ENCODE measurements at places on chromosomes 3 and 15.

DNA sequence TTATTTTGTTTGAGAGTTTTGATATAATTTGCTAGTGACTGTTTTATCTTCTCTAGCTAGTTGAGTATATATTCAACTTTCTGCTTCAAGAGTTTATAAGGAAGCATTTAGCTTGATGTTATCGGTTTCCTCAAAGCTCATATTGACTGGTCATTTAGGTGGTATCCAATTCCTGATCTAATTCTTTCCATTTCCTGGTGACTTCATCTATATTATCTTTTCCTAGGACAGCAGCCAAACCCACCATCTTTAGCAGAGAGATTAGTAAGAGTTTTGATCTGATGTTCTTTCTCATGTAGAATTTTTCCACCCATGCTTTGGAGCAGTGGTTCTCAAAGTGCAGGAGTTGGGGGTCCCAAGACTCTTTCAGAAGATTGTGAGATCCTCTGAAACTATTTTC is 148.6 kb upstream of the STT3B start:
- DNase-seq = no peak

- no peak for DNase-seq
Measured at GRCh38 chr15:77506311-77507142, 85.8 kb downstream of the HMG20A start.

- no peak for DNase-seq
Measured at GRCh38 chr3:34724916-34725499, 914.3 kb upstream of the ARPP21 start.

GRCh38 chr3:174710612-174711011 is 148.5 kb upstream of the NAALADL2 start:
- DNase-seq = no peak

- no peak for DNase-seq
Measured at GRCh38 chr3:113329757-113330156, 111.5 kb downstream of the CFAP44 start.

- peak; percentile 85 for DNase-seq
Measured at GRCh38 chr3:24254649-24255048, 240.0 kb downstream of the THRB start.

DNA sequence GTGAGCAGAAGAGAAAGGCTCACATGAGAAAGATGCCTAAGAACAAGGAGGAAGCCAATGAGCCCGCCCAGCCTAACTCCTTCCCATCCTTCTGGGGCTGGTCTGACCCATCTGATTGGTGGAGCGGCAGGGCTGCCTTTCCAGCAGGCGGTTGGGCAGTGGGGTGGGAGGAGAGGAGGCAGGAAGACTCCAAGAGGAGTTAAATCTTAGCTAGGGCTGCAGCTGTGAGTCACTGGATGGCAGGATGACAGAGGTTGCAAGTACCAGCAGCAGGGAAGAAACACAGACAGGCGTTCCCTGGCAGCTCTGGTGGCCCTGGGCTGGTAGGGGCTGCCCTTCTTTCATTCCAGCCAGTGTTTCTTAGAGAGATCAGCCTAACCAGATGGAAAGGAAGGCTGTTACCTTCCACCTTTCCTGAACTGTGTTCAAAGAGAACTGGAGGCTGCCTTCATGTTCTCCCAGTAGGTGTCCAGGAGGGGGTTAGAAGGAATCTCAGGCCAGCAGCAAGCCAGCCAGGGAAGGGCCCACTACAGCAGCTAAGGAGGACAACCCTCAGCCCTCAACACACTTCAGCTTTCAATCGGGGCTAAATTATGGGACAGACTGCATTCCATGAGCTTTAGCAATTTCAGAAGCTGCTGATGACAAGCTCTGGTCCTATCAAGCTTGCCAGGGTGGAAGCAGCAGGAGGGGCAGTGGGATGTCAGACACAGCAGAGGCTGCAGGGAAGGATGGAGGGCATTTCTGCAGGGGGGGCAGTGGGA is 50.3 kb downstream of the CHSY1 start:
- peak; percentile 91 for DNase-seq

DNA sequence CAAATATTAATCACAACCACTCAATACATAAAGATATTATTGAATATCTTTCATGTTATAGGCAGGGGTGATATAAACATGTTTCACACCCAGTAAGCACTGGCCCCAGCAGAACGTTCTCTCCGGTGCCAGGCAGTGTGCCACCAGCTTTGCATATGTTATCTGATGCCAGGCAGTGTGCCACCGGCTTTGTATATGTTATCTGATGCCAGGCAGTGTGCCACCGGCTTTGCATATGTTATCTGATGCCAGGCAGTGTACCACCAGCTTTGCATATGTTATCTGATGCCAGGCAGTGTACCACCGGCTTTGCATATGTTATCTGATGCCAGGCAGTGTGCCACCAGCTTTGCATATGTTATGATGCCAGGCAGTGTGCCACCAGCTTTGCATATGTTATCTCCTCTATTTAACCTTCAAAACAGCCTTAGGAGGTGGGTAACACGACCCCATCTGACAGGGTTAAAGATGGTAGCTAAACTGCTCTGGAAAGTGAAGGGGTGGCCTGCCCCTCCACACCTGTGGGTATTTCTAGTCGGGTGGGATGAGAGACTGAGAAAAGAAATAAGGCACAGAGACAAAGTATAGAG is 6.9 kb downstream of the MUC20 start:
- DNase-seq = no peak

DNA sequence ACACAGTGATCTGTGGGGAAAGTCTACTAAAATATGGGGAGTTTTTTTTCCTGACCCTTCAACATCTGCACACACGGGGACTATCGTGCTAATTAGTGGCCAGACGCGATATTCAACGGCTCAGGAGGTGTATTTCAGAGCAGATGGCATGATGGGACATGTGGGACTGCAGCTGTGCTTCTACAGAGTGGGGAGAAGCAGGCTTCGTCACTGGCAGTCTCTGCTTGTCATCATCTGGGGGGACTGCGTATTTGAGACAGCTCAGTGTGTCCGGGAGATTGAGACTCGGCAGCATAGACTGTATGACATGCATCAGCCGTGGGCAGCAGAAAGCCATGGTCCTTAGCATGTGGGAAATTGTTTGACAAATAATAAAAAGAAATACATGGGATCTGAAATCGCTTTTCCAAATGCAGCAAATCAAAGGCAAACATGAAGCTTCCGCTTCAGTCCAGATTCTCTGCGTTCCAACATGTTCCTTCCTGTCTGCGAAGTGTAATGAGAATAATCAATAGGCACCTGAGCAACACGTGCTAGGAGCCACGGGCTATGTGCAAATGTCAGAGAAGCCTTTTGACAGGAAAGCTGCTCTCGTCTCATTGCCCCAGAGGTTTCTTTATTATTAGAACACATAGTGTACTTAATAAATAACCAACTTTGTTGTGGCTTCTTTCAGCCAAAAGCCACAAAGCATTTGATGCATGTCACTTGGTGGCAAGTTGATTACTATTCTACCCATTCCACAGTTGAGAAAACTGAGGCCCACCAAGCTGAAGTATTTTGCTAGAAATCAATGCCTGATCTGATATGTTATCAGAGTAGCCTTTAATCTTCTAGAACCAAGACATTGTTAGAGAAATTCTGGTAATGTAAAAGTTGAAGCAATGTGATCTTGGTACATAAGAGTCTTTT is 276.3 kb downstream of the RYR3 start:
- DNase-seq = no peak

- no peak for DNase-seq
Measured at GRCh38 chr3:108877901-108878300, 55.3 kb downstream of the TRAT1 start.

DNA sequence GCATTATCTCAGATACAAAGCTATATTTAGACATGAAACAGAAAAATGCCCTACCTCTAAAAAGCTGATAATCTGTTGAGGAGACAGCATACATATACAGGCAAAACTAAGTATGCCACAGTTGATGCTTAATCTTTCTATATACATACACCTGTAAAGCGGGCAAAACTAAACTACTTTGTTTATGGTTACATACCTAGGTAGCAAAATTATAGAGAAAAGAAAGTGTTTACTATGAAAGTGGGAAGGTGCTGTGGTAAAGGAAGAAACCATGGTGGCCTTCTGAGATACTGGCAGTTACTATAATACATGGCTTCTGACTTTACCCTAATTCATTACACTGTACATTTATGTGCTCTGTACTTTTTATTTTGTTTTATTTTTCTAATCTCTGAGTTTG is 36.0 kb upstream of the NR1I2 start:
- DNase-seq = no peak

- DNase-seq = no peak
Measured at GRCh38 chr3:102444101-102444500, 9.3 kb downstream of the ZPLD1 start.

GRCh38 chr3:40124918-40125317 is 184.6 kb upstream of the EIF1B start:
- DNase-seq = no peak

- DNase-seq = no peak
Measured at GRCh38 chr3:41260063-41260450, 60.8 kb downstream of the CTNNB1 start.

DNA sequence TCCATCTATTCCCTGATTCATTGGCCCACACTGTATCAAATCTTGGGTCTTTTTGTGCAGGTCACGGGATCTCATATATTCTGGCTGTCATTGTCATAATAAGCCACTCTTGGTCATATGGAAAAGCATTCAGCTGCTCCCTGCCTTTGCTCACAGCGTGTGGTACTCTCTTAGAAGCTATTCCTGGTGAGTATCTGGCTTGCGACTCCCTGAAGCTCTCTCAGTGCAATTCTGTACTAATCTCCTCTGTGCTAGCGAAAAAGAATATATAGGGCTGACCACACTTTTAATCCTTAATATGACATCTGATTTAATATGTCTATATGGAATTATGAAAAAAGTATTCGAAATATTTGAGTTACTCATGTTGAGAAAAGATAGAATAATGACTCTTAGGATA is 440.8 kb upstream of the GBE1 start:
- DNase-seq = no peak

DNA sequence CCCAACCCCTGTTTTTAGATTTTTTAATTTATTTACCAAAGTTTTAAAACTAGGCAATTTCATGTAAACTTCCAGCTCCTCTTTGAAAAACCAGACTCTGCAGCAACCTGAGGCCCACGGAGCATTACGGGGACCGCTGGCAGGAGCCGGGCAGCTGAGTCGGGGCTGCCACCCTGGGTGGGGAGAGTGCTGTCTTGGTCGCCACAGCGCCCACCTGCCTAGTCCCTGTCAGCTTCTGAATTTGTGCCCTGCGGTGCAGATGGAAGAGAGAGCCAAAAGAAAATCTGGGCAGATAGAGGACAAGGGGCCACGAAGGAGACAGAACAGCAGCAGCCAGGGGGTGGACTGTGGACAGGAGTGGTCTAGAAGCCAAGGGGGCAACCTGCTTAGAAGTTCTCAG is 34.6 kb downstream of the PXYLP1 start:
- no peak for DNase-seq

GRCh38 chr15:41936649-41937567 is 35.4 kb downstream of the EHD4 start:
- no peak for DNase-seq

GRCh38 chr3:32303977-32304881 is 65.7 kb downstream of the CMTM8 start:
- DNase-seq = no peak

- no peak for DNase-seq
Measured at GRCh38 chr3:135231737-135232136, 436.7 kb downstream of the EPHB1 start.

DNA sequence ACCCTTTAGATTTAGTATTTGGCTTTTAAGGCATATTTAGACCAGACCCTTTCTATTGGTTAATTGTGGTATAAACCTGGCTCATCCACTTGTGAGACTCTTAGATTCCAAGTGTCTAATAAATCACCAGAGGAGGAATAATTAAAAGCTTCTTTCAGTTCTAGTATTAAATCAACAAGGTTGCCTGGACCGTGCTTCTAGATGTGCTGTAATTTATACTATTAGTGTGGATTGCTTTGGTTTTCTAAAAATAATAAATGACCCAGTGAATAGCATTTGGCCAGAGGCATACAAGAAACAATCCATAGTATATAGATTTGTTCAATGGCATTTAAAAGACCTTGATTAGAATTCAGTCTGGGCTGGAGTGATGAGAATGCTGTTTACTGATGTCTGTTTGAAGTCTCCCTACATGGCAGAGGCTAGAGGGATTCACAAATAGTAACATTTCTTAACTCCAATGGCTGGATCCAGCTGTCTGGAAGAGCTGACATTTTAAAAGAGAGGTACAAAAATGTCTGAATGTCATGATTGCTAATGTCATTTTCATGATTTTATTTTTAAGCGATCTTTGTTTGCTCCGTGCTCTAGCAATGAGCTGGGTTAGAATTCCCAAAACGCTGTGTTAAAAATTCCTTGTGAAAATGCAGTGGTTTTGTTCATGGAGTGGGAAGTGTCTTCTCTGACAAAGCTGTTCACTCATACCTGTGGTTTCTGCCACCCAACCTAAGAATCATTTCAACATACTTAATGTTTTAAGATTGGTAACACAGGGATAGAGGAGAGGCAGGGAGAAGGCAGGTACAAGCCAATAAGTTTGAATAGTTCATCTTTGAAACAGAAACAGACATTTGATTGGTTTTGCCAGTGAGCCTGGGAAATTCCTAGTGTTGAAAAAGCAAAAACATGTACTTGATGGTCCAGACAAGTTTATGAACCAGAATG is 89.9 kb downstream of the RBMS3 start:
- DNase-seq = no peak

DNA sequence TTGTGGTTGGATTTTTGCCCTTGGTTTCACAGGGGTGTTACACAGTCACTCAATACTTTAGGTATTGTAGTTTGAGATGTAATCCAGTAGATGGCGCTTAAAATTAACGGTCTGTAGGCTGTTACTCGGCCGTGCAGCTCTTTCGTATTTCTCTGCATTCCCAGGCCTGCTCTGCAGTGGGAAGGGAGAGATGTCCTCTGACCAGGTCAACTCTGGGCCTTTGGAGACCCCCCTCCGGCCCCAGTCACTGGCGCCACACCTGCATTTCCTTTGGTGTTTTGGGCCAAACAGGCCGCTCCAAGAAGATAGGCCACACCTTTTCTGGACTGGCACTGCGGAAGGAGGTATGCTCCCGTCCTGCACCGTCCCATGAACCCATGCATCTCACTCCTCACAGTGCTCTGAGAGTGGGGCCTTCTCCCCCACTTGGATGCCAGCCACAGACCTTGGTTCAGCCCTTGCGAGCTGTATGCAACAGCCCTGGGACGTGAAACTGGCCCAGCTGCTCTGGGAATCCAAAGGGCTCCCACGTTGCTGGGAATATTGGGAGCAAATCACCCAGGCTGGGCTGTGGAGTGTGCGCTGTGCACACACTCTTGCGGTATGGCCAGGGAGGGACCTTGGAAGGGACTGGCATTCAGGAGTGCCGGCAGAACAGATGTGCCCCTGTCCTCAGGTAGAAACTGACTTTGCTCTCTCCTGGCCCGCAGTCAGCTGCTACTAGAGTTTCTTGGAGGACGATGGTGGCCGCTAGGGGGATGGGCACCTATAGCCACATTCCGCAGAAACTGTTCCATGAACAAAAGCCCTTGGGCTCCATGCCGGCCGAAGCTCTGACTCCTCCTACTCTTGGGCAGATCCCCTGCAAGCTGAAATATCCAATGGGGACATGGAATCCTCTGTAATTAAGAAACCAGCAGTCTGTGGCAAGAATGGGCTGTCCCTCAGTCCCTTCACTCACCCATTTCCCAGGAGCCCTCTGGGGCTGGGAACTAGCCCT is 410.5 kb upstream of the CADM2 start:
- no peak for DNase-seq
